Gastroesophageal sphincter (tissue), 4 donors: ENCODE measurements at places on chromosomes 11 and 22. TPM values are rescaled to one million over a fixed set of nuclear protein-coding genes. Genes with fewer than 3 reads are reported as not detected.

Gene HDHD5
- 30.7 TPM for total RNA-seq

Gene CSNK2A3
- 2.2 TPM for total RNA-seq

Gene PGR
- 8.1 TPM for total RNA-seq

Gene SERPING1
- 689 TPM for total RNA-seq

Gene AIFM3
- total RNA-seq: not detected

Gene LDHAL6A
- not detected for total RNA-seq
